ENCODE measurements at places on chromosomes 7 and 10.

DNA sequence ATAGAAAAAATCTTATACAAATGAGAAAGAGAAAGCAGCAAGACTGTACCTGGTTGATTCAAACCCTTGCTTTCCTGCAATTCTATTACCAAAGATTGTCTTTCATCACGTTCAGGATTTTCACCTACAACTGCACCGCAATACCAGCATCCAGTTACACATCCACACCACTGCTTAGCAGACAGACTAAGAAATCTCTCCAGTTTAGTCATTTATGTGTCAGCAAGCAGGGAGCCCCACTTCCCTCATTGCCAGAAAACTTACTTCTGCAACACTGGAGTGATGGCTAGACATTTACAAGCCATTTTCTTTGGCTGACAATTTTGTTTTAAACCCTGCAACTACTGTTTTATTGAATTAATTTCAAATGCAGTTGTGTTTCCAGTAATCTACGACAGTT lies 359.6 kb upstream of the MEOX2 start:
- DNase-seq, result no peak

DNA sequence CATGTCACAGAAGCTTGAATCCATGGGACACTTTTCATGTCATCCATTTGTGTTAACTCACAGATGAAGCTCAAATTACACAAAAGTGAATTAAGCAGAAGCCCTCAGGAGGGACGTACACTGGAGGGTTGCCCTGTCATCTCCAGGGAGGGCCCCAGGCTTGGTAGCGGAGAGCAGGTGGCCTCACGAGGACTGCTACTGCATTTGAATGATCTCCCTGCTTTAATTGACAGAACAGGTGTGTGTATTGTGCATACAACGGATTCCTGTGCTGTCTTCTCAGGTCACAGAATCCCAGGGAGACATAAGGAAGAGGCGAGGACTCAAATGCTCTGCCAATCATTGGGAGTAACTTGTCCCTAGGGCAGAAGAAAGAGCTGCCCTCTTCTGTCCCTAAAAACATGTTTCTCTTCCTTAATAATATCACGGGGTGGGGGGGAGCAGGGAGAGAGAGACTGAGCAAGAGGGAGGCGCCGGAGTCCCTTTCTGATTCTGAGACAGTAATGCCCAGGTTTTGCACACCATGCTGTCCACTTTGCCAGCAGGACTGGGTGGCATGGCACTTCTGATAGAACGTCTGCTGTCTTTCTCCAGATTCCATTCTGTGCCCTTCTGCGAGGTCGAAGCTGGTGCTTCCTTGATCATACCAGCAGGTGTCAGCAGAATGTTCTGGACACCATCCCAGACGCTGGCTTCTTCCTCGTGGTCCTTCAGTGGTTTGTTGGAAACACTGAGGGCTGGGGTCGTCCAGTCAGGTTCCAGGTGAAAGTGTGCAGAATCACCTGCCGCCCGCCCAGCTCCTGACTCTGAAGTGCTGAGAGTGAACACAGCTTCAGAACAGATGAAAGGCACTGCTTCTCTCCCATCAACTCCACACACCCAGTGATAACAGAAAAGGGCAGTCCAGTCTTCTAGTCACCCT lies 26.2 kb upstream of the RASGEF1A start:
- DNase-seq, result no peak

DNA sequence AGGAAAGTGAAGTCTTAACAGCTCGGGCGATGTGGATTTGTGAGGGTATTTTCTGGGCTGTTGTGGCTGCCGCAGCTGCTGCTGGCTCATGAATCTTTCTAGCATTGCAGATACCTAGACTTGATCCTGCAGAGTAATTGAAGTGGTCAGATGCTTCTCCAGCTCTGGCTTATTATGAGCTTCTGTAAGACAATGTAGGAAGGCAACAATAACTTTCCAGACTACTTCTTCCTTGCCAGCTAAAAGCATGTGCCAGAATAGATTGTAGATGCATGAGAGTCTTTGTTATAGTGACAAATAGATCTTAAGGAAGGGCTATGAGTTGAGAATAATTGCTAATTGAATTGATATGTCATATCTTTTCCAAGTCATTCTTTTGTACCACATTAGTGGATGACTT lies 461.4 kb upstream of the POT1 start:
- DNase-seq, result no peak

DNA sequence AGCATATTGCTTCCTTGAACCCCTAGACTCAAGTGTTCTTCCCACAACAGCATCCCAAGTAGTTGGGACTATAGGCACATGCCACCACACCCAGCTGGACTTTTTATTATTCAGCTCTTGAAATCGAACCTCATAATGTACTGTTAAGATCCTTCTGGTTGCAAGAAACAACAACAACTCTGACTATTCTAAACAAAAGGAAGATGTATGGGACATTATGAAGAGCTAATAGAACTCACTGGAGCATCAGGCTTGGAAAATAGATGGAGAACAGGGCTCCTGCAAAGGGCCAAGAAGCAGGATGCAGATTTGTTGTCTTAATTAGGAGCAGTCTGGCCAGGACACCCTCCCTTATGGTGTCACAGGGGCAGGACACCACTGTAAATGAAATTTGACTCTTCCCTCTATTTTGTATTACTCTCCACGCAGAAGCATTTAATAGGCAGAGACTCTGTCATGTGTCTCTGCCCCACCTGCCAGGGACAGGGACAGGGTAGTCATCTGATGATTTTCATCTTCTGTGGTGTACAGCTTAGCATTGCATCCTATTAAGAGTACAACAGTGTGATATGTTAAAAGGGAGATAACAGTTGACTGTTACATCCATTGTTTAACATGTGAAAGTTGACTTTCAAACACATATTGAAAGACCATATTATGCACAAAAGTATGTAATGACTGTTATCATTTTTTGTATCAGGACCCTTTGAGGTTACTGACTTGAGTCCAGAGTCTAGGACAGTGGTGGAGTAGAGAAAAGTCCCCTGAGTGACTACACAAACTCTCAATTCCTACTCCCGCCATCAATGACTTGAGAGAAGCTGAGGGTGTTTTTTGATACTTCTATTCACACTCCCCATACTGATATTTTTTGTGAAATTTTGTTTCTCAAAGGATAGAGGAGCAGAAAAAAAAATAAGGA lies 157.3 kb downstream of the LRRC4 start:
- no peak for DNase-seq

- DNase-seq, result no peak
These were observed at the start of gene AFAP1L2 for GRCh38 chr10:114404171-114405010. TSS of gene AFAP1L2 (minus strand) at chr10:114404502. CDS start at chr10:114404455, 47 bp downstream.

GRCh38 chr10:126014309-126014708 lies 117.9 kb downstream of the FANK1 start:
- DNase-seq, result peak; percentile 74

- no peak for DNase-seq
These were observed 1370.6 kb upstream of the LRRTM3 start for GRCh38 chr10:65555192-65555591.

DNA sequence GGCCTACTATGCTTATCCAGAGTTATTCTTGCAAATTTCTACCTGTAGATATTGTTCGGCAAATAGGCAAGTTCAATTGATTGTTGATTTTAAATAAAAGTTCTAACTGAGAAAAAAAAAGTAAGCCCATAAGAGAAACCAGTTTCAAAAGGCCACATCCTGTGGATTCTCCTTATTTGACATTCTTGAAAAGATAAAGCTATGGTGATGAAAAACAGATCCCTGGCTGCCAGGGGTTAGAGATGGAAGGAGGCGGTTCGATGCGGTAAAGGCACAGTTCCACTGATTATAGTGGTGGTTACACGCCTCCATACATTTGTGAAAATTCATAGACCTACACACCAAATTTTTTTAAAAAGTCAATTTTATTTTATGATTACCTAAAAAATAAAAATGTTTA lies 347.8 kb downstream of the KCNMA1 start:
- DNase-seq, result no peak

GRCh38 chr7:63012633-63013183 lies 985.9 kb upstream of the ZNF722 start:
- no peak for DNase-seq

DNA sequence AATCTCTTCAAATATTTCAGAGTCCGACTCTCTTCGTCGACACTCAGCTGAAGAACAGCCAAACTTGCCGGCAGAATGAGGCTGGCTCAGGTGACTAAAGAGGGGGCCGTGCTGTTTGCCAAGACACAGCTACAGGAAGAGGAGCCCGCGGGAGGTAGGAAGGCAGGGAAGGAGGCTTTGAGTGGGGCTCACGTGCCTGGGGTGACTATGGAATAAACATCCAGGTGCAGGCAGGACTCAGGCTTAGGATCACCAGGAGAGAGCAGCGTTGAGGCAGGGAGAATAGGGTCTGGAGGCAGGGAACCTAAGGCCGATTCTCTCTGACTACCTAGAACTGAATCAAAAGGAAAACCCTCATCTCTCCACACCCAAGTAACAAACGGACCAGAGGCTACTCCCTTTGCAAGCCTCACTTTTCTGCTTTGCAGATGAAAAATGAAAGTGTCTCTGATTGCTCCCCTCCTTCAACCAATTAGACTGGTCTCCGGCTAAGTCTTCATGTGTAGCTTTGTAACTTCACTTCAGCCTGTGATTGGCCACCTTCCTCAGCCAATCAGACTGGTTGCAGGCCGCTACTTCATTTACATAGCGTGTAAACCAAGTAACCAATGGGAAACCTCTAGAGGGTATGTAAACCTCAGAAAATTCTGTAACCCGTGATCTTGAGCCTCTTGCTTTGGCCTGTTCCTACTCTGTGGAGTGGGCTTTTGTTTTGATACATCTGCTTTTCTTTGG lies 19.7 kb upstream of the BNIP3 start:
- no peak for DNase-seq

DNA sequence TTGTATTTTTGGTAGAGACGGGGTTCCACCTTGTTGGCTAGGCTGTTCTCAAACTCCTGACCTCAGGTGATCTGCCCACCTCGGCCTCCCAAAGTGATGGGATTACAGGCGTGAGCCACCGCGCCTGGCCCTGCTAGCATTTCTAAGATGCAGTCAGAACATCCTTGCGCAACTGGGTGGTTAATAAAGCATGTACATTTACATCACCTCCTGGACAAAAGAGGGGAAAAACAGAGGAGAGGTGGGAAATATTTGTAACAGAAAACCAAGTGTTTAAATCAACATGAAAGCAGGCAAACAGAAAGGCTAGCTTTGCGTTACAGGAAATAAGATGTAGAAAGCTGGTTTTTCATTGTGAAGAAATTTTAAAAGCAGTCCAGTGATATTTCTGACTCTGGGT lies 220.9 kb upstream of the KMT2E start:
- no peak for DNase-seq

DNA sequence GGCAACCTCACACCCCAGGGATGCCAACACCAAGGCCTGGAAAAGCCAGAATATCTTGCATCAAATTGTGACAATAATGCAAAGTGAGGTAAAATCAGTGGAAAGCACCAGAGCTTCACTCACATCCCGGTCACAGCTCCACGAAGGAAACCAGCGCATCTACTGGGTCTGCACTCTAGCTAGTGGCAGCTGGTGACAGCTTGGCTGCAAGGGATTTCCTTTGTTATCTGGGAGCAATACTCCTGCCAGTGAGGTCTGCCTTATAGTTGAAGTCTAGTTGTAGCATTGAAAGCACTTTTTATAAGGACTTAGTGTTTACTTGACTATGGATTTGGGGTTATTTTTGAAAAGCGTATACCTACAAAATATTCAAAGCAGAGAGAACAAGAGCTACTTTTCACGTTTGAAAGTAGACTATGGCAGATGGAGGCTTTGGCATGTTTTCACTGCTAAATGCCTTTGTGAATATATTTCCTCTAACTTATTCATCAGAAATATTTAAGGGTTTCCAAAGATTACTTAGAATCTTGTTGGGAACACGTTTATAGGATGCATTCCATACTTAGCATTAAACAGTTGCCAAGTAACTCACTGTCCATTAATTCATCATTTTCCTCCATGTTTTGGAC lies 26.1 kb downstream of the WDFY4 start:
- DNase-seq, result no peak

DNA sequence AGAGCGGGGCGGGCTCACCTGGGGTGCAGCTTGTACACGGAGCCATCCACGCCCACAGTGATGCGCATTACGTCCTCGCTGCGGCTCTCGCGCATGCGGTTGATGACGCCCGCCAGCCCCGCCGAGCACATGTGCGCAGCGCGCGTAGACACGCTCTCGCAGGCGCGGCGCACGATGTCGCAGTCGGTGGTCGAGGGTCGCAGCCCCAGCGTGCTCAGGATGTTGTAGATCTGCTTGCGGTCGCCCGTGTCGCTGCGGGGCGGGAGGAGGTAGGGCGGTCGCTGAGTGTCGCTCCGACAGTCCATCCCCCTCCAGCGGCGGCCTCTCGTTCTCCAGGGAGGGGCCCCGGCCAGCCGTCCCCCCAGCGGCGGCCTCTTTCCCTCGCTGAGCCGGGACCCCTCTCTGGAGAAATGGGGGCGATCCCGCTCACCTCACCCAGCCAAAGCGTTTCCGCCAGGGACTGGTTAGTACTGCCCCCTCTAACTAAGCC lies 4.4 kb upstream of the MYL7 start:
- no peak for DNase-seq

DNA sequence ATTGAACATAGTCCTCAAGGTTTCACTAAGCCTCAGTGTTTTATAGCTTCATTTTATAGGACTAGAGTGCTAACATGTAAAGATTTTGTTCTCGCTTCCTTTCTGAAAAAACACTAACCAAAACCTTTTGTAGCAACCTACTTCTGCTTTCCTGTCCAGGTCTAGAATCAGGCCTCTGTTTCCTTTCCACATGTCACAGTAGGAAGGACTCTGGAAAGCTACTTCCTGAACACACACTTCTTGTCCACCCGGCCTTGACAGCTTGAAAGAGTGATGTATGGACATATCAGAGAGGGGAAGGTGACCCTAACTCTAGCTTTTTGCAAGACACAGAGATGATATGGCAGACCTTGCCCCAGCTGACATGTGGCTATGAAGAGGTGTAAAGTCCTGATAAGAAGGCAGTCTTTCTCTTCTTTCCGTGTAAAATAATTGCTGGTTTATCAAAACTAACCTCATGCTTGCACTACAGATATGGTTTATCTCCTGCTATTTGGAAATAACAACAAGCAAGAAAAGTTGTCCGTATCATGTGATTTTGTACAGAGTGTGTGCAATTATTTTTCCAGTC lies 175.4 kb downstream of the SKAP2 start:
- no peak for DNase-seq

- DNase-seq, result no peak
These were observed 816 bp upstream of the SDK1 start for GRCh38 chr7:3300221-3300650.

- no peak for DNase-seq
These were observed 822.0 kb downstream of the TNS3 start for GRCh38 chr7:46759711-46760480.

Measured in non-pigmented ciliary epithelial cell (primary cell).